ENCODE measurements at places on chromosomes 2 and 18.

DNA sequence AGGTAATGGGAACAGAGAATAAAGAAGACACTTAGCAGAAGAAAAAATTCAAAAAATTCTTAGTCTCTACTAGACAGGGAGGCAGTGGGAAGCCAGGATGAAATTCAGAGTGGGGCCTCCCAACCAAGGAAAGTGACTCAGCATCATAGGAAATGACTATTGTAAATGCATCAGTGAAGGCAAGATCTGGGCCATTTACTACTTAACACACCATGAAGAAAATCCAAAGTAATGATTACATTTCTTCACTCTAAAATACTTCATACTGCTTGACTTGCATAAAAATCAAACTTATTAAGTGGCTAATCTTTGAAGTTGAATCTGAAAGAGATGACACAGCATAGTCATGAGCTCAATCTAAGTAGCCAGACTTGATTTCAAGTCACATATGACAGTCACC, 405.8 kb upstream of the SLC39A10 start:
- DNase-seq, result no peak

DNA sequence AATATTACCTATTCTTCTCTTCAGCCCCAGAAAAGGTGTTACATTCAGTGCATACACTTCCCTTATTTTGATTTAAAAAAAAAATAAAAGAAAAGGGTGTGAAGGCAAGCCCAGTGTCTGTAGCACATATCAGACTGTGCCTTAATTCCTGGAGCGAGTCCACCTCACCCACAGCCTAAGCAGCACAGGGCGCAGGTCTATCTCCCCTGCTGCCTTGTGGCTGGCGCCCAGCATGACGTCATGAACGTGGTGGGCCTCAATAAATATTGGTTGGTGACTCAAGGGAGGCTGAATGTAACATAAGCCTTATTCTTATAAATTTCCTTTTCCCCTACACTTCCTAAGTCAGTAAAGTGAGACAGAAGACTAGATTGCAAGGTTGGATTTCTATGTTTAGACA, 26.4 kb downstream of the ST3GAL5 start:
- no peak for DNase-seq

DNA sequence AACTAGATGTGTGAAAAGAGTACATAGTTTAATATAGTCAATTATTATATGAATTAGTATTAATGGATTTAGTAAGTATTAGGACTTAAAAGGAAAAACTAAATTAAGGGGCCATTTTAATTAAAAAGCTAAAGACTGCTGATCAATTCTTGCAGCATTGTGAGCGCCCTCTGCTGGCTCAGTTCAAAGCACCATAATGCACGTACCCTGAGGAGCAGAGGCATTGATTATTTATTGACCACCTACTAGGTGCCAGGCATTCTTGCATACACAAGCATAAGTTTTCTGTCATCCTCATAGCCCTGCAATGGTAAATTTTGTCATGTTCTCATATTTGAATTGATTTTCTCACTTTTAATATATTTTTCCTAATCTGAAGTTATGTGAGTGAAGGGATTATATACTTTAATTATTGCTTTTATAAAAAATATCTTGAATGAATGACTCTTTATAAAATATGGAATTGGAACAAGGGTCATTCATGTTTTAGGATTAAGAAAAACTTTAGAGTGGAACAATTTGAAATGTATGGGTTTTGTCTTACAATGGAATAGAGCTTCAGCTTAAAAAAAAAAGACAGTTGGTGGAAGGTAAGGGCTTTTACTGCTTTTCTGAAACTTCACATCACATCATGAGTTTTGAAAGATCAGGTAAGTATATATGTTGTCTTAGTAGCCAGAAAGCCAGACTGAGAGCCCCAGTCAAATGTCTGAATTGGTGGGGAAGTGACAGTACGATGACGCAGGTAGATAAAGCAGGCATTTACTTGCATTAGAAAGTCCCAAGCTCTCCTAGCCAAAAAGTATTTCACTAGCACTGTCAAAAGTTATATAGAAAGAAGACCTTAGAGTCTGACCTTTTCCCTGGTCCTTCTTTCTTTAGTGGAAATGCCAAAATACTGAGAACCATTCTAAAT, 9.7 kb downstream of the ITGA4 start:
- peak; percentile 31 for DNase-seq

DNA sequence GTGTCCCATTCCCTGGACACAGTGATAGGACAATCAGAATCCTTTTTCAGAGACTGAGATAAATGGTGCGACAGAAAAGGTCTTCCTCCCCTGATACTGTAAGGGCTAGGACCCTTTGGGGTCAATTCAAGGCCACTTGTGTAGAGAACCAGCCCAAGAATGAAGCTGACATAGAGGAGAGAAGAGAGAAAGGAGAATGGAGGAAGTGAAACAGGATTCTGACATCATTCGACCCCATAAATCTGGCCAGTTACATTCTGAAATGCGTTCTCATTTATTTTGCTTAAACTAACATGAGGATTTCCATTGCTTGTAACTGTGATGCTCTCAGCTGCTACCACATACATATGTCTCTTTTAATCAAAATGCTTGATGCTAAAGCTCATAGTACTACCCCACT, 148.1 kb downstream of the TMEM163 start:
- DNase-seq, result no peak

- no peak for DNase-seq
Observed at GRCh38 chr2:154844513-154844912, 146.0 kb downstream of the KCNJ3 start.

GRCh38 chr18:12886498-12887126, 2.6 kb upstream of the PTPN2 start:
- DNase-seq, result no peak

GRCh38 chr2:135124924-135125886, 73.1 kb downstream of the RAB3GAP1 start:
- no peak for DNase-seq

- no peak for DNase-seq
Observed at GRCh38 chr2:105732101-105732500, 12.6 kb upstream of the NCK2 start.

DNA sequence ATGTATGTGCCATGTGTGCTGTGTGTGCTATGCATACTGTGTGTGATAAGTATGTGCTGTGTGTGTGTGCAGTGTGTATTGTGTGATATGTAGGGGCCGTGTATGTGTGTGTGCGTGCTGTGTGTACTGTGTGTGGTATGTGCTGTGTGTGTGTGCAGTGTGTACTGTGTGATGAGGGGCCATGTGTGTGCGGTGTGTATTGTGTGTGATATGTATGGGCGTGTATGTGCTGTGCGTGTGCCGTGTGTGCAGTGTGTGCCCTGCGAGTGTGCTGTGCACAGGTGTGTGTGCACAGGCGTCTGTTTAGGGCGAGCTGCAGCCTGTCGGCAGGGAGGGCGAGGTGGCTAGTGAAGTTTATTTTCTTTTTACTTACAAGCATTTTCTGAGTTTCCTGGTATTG, 16.1 kb downstream of the SNORC start:
- no peak for DNase-seq

DNA sequence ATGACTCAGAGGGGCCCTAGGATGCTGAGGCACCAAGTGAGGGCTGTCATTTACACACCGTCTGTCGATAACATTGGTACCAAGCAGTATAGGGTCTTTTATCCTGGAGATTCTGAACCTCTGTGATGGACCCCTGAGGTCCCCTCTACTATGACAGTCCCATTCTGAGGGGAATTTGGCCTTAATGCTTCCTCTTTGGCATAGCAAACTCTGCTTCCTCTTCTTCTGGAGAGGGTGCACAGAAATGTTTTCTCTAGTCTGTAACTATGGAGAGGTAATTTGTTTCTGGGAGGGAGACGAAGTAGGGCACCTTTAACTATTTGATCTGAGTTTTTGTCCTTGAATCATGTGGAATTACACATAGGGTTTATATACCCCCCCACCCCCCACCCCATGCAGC, 44.8 kb downstream of the INPP4A start:
- DNase-seq, result no peak

GRCh38 chr18:48940854-48941611, 9.7 kb downstream of the SMAD7 start:
- DNase-seq, result no peak

GRCh38 chr2:113799375-113799774, 42.9 kb upstream of the SLC35F5 start:
- DNase-seq, result peak; percentile 56

- no peak for DNase-seq
Observed at GRCh38 chr2:241228081-241228859, 39.8 kb downstream of the ANO7 start.
